Thymus (tissue), 14 donors: ENCODE measurements at places on chromosomes 3 and 15.

DNA sequence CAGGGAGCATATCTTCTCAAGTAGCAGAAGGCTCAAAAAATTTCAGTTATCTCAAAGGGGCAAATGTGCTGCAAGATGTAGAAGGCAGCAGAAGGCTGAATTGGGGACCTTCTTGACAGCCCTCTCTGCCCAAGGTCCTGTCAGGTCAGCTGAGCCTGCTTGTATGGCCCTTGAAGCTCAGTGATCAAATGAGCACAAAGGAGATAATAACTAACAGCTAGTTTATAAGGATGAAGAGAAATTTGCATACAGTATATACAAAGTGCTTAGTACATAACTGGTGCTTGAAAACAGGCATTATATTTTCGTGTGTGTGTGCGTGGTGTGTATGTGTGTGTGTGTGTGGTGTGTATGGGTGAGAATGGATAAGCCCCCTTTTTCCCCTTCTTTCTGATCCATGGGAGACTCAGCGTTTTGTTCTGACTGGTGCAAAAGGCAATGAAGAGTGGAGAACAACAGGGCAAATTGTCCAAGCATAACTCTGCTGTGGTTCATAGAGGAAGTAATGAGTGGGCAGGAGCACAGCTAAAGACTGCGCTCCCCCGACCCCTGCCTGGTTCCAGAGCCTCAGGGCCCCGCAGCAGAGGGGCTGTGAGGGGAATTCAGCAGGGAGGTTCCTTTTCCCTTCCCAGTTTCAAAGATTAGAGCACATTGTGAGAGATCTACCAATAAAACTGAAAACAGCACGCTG is 356.8 kb upstream of the NR2F2 start:
- DNase-seq = no peak

DNA sequence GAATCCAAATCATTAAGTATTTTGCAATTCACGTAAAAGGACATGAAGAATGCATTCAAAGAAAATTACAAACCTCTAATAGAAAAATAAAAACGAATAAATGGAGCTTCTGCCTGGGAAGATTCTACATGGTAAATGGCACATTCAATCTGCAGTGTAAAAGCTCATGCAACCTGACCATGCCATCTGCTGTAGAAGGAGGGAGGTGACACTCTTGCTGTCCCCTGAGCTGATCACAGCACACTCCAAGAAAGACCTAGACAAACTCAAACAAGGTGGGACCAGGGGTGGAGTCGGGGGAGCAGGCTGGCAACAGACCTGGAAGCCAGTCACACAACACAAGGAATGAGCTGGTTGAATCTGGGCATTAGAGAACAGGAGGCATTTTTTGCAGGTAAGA is 101.8 kb downstream of the BDH1 start:
- DNase-seq = no peak

GRCh38 chr3:79586232-79586631 is 181.6 kb downstream of the ROBO1 start:
- no peak for DNase-seq

DNA sequence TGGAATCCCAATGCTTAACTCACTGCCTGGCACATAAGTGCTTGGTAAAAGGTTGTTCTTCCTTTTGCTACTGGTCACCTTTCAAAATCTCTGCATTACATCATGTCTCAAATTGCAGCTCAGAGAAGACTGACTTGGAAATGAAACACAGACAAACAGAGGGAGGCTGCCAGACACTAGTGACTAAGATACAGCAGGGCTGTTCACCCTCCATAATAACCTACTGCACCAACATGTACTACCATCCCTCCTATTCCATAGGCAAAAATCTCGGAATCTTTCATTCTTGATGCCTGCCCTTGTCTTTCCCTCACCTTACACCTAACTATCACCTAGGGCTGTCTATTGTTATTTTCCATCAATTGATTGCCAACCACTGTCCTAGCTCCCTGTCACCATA is 502.3 kb upstream of the ADAMTS9 start:
- no peak for DNase-seq

DNA sequence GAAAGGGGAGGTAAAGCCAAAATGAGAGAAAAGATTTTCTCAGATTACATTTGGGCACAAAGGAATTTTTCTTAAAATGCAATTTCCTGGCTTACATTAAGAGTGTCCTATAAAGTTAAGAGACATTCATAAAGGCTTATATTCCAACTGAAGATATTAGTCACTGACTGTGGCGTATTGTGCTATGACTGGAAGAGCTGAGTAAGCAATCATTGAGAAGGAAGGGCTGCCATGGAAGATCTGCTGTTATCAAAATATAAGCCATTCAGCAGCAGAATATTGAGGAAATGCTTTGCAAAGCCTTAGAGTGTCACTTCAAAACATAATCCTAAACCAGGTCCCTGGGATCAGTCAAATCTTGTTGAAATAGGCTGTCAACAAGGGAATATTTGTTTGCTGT is 593.9 kb downstream of the TUSC7 start:
- DNase-seq = no peak

DNA sequence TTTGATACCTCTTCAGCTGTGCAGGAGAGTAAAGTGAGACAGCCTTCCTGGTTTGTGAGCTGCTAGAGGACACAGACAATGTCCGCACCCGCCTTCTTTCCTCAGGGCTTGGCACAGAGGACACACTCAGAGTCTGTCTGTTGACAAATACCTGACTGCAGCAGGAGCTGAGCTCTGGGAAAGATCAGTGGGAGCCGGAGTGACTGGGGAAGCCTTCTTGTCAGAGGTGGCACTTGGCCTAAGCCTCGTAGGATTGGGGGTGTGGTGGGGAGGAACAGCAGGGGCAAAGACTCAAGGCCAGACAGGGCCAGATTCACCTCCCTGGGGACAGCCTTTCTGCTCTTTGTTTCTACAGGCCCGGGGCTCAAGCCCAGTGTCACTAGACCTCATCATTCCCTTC is 3.3 kb upstream of the IL17RC start:
- no peak for DNase-seq

- no peak for DNase-seq
Observed at GRCh38 chr3:115785782-115786181, 162.5 kb downstream of the GAP43 start.

DNA sequence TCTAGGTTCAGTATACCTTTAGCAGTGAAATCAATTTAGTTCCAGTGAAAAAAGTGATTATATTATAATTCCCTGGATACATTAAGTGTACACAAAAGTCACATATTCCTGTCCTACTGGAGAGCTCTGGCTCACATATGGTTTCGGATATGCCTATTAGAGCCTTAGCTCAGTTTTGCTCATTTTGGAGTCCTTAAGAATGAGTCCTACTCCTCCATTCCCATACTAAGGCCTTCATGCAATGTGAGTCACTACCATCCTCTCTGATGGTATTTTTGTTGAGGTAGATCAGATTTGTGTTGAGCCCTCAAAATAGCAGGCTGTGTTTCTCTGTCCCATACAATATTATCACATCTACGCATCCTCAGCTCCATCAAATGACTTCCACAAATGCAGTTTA is 294.2 kb upstream of the COL8A1 start:
- no peak for DNase-seq

- DNase-seq = no peak
Observed at GRCh38 chr15:41288464-41288863, 43.9 kb downstream of the OIP5 start.

- no peak for DNase-seq
Observed at GRCh38 chr15:31173790-31174450, 72.4 kb upstream of the TRPM1 start.

GRCh38 chr3:3665961-3666640 is 133.1 kb upstream of the LRRN1 start:
- DNase-seq = no peak

DNA sequence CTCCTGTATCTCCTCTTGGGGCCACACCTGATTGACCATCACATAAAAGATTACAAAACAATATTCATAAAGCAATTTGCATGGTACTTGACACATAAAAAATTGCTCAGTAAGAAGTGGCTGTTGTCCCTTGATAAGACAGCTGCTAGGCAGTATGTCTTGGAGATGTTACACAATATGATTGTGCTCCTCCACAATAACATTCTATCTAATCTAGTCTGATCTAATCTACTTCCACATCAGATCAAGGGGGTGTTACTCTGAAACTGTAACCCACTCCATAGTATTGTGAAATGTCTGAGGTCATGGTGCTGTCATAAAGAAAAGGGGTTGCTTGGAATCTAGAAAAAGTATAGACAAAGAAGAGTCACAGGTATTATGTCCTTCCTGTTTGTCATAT is 23.4 kb upstream of the AQP9 start:
- DNase-seq = no peak

DNA sequence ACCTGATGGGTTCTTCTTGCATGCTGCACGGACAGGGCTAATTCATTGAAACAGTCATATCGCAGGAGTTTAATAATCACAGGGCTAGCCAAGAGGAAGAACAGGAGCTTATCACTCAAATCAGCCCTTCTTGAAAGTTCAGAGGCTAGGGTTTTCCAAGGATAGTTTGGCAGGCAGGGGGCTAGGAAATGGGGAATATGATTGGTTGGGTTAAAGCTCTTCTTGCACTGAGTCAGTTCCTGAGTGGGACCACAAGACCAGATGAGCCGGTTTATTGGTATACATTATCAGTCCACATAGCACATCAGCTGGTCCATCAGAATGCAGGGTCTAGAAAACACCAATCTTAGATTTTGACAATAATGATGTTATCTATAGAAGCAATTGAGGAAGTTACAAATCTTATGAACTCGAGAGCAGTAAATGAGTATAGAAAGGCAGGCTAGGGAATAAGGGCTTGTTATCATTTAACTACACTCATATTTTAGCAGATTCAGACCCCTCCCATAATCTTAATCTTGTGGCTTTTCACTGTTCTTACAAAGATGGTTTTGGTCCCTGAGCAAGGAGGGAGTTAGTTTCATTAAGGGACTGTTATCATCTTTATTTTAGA is 58.1 kb upstream of the SLC25A36 start:
- no peak for DNase-seq

DNA sequence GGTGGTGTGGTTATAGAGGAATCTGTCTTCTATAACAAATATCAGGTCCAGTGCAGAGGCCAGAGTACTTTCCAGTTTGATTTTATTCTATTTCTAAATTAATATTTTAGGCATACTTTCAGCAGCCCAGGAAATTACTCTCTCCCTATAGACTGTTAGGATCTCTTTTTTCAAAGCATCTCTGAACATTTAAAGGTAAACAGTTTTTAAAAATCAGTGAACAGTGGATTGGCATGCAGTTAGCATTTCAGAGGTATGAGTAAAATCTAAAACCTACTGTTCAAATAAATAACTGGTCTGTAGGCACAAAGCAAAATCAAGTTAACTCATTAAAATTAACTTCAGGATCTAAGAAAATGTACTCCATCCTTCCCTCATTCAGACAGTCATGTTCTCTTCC is 3.0 kb downstream of the ZBED2 start:
- DNase-seq = no peak

DNA sequence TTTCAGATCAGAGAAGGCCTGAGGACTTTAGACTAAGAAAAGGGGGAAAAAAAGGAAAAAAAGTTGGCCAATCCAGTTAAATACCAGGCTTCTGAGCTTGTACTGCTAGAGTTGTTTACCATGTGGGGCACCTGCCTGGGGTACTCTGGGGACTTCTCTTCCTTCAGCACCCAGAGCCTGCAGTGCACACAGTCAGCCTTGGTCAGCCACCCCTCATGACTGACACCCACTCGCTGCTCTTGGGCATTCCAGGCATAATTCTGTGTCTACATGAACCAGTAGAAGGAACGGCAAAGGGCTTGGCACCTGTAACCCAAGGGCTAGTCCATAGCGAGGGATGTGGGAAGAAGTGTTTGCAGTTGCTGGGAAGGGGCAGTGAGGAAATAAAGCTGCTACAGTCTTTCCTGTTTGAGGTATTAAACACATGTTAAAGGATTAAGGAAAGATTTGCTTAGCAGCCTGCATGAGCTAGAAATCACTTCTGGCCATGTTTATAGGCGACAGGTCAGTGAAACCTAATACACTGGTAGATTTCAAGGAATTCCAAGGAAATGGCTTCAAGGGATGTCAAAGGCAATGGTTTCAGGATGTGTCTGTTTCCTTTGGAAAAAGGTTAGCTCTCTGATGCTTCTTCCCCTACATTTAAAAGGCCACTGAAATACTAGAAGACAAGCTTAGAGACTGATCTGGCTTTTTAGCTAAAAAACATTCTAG is 232.5 kb downstream of the CHST2 start:
- no peak for DNase-seq

- DNase-seq = no peak
Observed at GRCh38 chr3:66633402-66634381, 132.9 kb upstream of the LRIG1 start.

DNA sequence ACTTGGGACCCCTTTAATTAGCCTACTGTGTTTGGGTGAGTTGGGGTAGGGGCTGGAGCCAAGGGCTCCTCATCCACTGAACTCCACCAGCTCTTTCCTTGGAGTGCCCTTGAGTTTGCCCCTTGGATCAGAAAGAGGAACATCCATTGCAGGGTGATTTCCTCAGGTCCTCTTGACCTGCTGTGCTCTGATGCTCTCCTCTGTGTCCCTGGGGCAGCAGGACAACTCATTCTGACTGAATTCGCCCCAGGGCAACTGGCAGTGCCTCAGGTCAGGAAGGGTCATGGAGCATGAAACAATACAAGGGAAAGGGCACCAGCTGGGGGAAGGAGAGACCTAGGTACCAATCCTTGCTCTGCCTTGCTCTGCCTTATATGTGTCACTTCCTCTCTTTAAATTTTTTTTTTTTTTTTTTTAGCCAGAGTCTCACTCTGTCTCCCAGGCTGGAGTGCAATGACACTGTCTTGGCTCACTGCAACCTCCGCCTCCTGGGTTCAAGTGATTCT is 47.8 kb downstream of the BSN start:
- no peak for DNase-seq

GRCh38 chr15:28886431-28887338 is 911 bp downstream of the APBA2 start:
- DNase-seq = no peak

DNA sequence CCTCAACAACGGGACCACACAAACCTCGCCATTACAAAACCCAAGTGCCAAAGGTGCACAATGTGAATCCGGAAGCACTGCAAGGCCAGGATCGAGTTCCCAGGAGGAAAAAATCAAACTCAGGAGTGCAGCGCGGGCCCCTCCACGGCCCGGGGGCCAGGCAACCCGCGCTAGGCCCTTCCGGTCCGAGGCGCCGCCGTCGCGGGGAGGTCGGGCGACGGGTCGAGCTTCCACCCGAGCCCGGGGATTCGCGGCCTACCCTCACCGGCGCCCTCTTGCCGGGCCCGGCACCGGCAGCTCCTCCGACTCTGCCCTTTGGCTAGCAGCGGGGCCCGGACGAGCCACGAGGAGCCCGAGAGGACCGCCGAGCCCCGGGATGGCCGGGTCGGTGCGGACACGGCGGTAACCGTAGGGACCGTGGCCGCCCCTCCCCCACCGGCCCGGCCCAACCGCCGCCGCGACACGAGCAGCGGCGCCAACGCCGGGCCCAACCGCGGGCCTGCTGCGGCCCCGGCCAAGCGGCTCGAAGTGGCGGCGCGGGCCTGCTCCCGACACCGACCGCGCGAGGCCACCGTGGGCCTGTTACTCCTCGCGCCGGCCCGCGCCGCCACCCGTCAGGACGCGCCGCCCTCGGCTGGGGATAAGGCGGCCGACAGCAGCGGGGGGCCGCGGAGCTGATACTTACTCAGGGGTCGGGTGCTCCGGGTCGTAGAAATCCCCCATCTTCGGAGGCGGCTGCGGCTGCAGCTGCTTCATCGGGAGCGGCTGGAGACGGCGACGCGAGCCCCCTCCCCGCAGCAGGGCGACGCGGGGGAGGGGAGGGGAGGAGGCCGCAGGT is 525 bp downstream of the SETD2 start:
- peak; percentile 60 for DNase-seq
